NCI-H345 (cell line): ENCODE measurements at places on chromosomes 3 and 15.

- DNase-seq, result no peak
Measured at GRCh38 chr15:71357321-71357732, 242.1 kb downstream of the THSD4 start.

- no peak for DNase-seq
Measured at GRCh38 chr3:78785004-78785403, 982.8 kb downstream of the ROBO1 start.

DNA sequence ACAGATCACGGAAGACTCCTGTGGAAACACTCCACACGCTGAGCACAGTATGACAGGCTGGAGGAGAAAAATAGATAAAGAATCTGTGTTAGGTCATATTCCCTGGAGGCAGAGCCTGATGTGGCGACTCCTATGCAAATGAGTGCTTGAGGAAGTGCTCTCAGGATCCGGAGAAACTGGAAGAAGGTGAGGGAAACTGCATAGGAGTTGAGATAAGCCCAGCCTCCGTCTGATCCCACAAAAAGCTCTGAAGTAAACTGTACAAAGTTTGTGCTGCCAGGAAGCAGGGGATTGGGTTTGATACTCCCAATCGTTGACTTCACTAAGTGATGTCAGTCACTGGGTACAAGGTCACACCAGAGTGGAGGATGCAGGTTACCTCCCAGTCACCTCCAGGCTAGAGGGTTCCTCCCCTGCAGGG, 33.4 kb downstream of the OSBPL10 start:
- no peak for DNase-seq

DNA sequence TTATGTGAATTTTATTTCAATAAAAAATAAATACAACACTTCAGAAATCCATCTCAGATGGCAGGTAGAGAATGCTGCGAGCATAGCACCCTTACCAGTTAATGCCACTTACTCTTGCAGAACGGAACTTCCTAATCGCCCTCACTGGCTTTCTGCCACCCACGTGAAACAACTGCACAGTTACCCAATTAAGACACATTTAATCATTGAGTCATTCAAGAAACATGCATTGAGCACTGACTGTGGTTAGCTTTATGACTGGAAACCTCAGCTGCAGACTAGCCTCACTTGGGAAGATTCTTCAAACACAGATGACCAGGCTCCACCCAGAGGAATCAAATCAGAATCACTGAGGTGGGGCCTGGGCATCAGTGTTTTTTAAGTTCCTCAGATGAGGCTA, 5.6 kb upstream of the MFGE8 start:
- no peak for DNase-seq

DNA sequence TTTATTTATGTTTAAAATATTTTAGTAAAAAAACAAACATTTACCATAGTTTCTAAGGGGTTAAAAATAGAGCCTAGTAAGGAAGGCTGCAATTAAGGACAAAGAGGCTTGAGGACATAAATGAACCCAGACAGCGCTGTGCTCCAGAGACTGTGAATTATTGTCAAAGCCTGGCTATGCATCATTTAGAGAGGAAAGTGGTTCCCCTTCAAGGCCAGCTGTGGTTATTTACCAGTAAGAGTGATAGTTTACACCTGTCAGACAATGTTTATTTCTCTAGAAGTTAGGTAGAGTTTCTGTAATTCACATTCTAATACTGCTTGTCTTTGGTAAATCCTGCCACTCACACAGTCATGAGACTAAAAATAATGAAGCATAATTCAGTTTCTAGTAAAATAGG, 32.4 kb upstream of the PIK3R4 start:
- DNase-seq, result peak; percentile 87

DNA sequence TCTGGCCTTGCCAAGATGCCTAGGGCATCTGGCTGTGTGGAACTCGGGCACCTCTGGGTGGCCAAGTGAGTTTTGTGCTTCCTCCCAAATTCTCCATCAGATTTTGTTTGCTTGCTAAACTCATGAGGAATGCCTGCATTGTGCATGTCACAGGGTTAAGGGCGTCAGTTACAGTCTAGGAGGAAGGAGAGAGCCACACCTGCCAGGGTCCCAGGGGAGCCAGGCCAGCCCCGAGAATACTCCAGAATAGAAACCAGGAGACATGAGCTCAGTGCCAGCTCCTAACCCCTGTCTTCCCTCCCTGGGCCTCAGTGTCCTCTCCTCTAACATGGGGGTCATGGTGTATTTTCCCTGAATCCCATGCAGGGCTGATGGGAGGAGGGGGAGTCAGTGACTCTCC, 22.0 kb upstream of the SKOR1 start:
- DNase-seq, result no peak

GRCh38 chr3:195692354-195692685, 28.5 kb upstream of the MUC20 start:
- DNase-seq, result no peak

GRCh38 chr3:70556056-70556455, 243.6 kb upstream of the MDFIC2 start:
- no peak for DNase-seq

DNA sequence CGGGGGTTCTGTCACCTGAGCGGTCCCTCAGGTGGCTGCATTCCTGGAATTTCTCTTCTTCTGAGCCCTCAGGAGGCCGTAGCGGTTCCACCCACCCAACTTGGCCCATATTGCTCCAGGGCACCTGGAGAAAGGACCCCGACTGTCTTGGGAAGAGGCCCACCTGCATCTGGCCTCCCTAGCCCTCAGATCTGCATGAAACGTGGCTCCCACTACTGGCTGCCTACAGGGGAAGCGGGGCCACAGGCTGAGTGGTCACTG, 9.9 kb upstream of the ANPEP start:
- DNase-seq, result no peak

- no peak for DNase-seq
Measured at GRCh38 chr15:99944131-99944530, 210.9 kb upstream of the LYSMD4 start.

GRCh38 chr3:126746395-126747177, 42.5 kb downstream of the CHCHD6 start:
- no peak for DNase-seq

- DNase-seq, result no peak
Measured at GRCh38 chr3:188661806-188662205, 507.8 kb downstream of the LPP start.

DNA sequence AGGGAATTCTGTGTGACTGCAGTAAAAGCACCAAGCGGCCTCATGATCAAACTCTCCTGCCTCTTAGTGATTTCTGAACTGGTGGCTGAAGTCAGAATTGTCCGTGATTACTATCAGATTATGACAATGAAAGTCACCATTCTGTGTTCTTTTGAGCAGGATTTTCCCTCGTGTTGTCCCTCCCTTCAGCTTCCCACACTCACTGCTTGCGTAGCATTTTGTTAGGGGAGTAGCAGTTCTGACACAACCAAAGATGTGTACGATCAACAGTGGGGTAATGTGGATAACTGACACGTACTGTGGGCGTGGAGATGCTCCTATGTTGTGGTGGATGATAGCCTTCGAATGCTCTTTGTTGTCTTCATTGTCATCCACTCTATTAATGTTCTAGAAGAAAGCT, 67.8 kb upstream of the ICE2 start:
- DNase-seq, result no peak

DNA sequence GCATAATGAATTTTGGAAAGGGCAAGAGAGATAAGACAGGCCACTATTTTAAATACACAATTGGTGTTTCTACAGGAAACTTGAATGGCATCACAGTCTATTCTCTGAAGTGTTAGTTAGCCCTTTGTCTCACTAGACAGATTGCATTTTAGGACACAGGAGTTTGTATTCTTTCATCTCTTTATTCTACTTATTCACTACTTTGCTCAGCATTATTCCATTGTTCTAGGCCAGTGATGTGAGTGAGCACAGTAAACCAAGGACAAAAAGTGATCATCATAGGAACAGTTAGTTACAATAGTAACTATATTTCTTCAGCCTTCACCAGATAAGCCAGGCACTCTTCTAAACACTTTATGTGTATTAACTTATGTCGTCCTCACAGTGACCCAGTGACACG, 150.2 kb upstream of the SLCO3A1 start:
- no peak for DNase-seq

- no peak for DNase-seq
Measured at GRCh38 chr3:130897316-130897715, 3.4 kb downstream of the ATP2C1 start.

- DNase-seq, result no peak
Measured at GRCh38 chr3:186088335-186088734, 20.6 kb downstream of the ETV5 start.

DNA sequence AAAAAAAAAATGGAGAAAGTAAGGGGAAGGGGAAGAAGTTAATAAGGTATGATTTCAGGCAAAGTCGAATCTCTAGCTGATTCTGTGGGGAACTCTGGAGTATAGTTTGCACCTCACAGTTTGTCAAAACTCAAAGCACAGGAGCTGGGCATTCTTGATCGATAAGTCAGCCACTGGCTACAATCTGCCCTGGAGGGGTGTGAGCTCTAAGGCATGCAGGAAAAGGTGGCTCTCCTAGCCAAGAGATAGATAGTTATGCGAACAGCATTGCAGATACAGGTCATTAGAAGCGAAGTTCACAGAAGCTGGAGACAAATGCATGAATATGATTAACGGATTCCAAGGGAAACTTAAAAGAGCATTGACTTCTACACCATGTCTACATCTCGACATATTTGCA, 952.6 kb downstream of the AGBL1 start:
- DNase-seq, result no peak

GRCh38 chr3:133014325-133014724, 23.9 kb upstream of the TMEM108 start:
- no peak for DNase-seq

DNA sequence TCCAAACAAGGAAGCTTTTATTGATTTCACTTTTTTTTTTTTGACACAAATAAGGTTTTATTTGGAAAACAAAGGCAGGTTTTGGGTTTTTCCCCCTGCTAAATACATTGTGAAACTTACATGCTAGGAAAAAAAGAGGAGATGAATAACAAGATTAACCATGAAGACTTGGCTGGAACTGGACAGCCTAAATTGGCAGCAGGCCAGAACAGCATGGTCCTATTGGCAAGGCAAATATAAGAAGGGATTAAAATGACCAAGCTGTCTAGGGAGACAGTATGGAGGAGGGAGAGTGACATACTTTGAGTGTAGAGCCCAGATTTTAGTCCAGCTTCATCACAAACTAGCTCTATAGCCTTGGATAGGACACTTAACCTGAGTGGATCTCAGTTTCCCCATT, 63.9 kb upstream of the BBX start:
- DNase-seq, result no peak

DNA sequence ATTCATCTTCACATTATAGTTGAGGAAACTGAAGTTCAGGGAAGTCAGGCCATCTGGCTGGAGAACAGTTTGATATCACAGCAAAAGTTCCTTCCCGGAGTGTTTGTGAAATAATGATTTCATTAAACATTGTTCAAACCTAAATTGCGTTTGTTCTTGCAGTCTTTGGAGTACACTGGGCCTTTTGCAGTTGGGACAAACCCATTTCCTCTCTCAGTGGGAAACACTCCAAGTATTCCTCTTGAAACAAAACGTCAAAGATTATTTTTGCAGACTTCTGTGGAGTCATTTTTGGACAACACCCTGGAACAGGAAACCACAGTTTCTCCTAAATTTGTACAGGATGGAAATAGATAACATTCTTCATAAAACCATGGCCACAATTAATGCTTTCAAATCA, 287.5 kb downstream of the PTPRG start:
- DNase-seq, result no peak

- DNase-seq, result no peak
Measured at GRCh38 chr15:76366714-76367113, 30.1 kb downstream of the ISL2 start.

GRCh38 chr3:146968204-146968651, 363.1 kb upstream of the PLSCR5 start:
- no peak for DNase-seq

DNA sequence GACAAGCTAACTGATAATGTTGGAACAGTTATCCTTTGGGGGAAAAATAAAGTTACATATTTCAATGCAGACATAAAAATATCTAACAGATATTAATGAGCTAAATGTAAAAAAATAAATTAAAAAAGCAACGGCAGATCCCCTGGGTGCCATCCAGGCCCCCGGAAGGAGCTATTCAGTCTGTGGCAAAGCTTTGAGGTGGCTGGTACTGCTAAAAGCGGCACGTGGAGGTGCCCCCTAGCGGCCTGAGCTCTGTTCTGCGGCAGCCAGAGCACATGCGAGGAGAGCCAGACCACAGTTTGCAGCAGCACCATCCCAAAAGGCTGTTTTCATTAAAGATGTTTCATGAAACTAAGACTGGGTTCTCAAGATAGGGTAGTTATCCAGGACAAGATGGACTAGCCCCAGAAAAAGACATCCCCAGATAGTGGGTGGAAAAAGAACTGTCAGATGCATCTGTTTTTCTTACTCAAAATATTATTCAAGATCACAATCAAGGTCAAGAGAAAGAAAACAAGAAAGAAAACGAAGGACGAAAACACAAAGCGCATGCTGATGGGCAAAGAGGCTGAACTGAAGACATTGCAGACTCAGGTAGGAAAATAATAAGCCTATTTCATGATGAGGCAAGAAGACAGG, 18.7 kb downstream of the AP3S2 start:
- DNase-seq, result peak; percentile 58

- DNase-seq, result no peak
Measured at GRCh38 chr15:80367094-80367493, 37.1 kb upstream of the ARNT2 start.

DNA sequence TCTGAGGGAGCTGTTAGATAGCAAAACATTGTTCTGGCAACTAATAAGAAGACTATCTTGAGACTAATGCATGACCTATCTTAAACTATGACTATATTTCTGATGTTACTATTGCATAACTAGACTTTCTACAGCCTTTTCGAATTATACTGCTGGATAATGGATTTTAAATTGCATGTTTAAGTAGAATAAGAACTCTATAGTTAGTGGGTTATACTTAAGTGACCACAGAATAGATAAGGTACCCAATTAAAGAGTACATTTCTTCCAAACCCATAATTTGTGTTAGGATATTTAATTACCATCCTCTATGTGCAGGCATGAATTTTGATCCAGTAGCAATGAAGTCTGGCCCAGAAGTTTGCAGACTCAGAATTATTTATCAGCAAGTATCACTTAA, 44.6 kb upstream of the SPPL2A start:
- no peak for DNase-seq

- no peak for DNase-seq
Measured at GRCh38 chr3:82178291-82178690, 416.8 kb upstream of the GBE1 start.

DNA sequence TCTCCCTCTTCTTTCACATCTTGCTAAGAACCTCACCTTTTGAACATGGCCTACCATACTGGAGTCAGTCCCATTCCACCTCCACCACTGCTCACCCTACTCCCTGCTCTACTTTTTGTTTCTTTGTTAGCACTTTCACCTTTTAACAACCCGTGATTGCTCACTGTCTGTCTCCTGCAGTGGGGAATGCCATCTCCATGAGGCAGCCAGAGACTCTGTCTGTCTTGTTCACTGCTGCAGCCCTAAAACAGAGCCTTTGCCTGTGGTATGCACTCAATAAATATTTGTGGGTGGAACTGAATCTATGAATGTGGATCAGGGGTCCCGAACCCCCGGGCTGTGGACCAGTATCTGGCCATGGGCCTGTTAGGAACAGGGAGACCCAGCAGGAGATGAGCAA, 16.5 kb upstream of the TLE3 start:
- DNase-seq, result no peak
